ENCODE measurements at places on chromosomes 2 and 18. TPM values are rescaled to one million over a fixed set of nuclear protein-coding genes. Genes with fewer than 3 reads are reported as not detected.

The DBI gene
- total RNA-seq: 52.4 TPM

The CAVIN2 gene
- total RNA-seq: 74.6 TPM

- H3K4me1 ChIP-seq: no peaks in the 10 kb centered on the region
- no peak overlapping the region for H3K4me3 ChIP-seq
These were observed 99.1 kb upstream of the PELI1 start for GRCh38 chr2:64243081-64244036.

GRCh38 chr2:160911258-160911657 lies 249.0 kb upstream of the TANK start:
- DNase-seq: no peak
- H3K27ac ChIP-seq: no peak overlapping the region
- no peaks in the 10 kb centered on the region for H3K27me3 ChIP-seq
- no peaks in the 10 kb centered on the region for H3K36me3 ChIP-seq
- H3K4me1 ChIP-seq: no peaks in the 10 kb centered on the region
- no peak overlapping the region for H3K4me3 ChIP-seq

DNA sequence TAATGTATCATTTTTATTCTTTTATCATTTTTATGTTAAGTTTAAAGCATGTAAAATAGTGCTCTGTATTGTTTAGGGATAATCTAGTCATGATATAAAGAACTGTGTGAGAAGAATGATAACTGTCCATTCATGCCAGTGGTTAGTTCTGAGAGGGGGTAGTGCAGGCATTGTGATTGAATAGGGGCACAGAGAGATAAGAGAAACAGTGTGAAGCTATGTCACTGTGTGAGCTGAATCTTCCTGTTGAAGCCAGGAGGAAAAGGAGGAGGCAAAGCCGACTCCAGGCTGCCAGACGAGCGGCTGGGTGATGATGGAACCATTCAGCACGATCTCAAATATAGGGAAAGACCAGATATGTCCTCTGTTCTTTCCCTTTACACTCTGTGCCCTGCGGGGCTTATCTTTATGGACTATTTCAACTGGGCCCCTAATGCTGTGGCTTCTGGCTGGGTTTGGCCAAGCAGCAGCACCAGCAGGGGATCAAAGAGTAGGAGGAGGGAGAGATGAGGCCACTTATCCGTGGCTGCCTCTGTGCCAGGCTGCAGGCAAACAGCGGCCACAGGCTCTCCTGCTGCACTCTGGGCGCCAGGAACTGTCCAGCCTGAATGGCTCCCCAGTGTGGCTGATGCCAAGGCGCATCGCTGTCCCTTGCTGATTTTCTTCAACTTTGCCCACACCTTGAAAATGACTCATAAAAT lies 128.0 kb downstream of the SPP2 start:
- no peaks in the 10 kb centered on the region for H3K27me3 ChIP-seq
- H3K27ac ChIP-seq: no peak overlapping the region
- no peak overlapping the region for H3K4me3 ChIP-seq
- DNase-seq: no peak
- no peaks in the 10 kb centered on the region for H3K4me1 ChIP-seq

DNA sequence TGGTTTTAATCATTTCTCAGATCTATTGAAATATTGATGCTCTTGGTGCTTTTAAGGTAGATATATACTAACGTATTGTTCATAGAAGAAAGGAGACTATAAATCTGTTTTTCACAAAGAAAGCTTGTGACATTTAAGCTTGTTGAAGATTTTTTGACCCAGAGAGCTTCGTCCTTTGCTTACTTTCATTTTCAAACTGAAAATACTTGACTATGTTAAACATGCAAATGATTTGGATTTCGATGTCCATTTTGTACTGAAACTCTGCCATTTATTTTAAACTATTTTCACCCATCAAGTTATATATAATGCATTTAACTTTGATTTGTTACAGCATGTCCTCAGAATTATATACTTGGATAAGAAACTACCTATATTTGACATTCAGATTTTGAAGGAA lies 85.2 kb downstream of the SLC4A10 start:
- no peaks in the 10 kb centered on the region for H3K4me1 ChIP-seq
- no peak overlapping the region for H3K27ac ChIP-seq
- H3K36me3 ChIP-seq: no peaks in the 10 kb centered on the region
- no peaks in the 10 kb centered on the region for H3K27me3 ChIP-seq
- H3K4me3 ChIP-seq: no peak overlapping the region
- no peak for DNase-seq

GRCh38 chr2:145599756-145600155 lies 1079.8 kb upstream of the ZEB2 start:
- H3K27me3 ChIP-seq: no peaks in the 10 kb centered on the region
- no peak for DNase-seq
- no peaks in the 10 kb centered on the region for H3K4me1 ChIP-seq
- no peak overlapping the region for H3K27ac ChIP-seq

DNA sequence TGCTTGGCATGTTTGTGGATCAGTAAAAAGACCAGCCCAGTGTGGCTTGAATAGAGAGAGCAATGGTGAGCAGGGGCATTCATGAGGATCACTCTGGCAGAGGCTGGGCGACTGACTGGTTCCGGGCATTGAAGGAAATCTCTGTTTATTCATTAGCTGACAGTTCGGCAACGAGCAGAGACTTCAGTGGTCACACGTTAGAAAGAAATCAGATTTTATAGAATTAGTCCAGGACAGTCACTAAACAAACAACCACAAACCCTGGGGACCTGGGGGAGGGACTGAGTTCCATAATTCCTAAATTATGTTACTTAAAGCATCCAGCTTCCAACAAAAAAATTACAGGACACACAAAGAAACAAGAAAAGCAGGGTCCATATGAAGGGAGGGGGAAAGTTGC lies 72.5 kb downstream of the NOL10 start:
- no peak for DNase-seq
- no peak overlapping the region for H3K4me3 ChIP-seq
- peaks cover 43% of the 10 kb centered on the region for H3K36me3 ChIP-seq
- H3K27ac ChIP-seq: no peak overlapping the region
- H3K27me3 ChIP-seq: no peaks in the 10 kb centered on the region
- no peaks in the 10 kb centered on the region for H3K4me1 ChIP-seq

DNA sequence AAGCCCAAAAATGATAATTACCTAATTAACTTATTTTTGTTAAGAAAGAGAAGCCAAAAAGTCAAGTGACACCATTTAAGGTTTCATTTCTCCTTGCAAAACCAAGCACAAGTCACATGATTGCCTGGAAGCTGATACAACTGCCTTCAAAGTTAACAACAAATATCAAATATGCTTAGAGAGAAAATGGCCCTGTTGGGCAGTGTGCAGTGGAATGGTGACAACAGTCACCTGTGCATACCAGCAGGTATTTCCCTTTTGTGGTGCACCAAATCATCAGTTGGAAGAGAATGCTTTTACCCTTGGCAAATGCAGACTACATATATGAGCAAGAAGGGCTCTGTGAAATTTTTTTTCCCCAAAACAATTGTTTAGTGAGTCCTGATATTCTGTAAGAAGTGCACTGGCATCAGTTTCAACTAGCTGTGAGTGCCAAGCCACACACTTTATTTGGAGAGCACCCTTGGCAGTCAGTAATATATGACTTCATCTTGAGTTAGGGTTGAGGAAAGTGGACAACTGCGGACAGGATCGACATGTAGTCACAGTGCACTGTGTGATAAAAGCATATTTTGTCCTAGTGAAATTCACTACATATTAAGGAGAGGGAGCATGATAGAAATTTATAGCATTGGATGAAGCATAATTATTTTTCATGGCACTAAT lies 74.9 kb upstream of the DOCK10 start:
- no peaks in the 10 kb centered on the region for H3K4me1 ChIP-seq
- no peaks in the 10 kb centered on the region for H3K36me3 ChIP-seq
- no peak overlapping the region for H3K27ac ChIP-seq
- H3K4me3 ChIP-seq: no peak overlapping the region
- no peaks in the 10 kb centered on the region for H3K27me3 ChIP-seq

- H3K27ac ChIP-seq: no peak overlapping the region
- H3K4me1 ChIP-seq: peaks cover 9% of the 10 kb centered on the region
- H3K4me3 ChIP-seq: peak overlapping the region; percentile 21
- H3K27me3 ChIP-seq: no peaks in the 10 kb centered on the region
- H3K36me3 ChIP-seq: no peaks in the 10 kb centered on the region
These were observed 35.5 kb upstream of the HAAO start for GRCh38 chr2:42827647-42828486.

Measured in K562 (cell line).